Activated naive CD4-positive, alpha-beta T cell treated with anti-CD3 and anti-CD28 coated beads for 36 hours (primary cell): ENCODE measurements at places on chromosomes 5 and 9.

- DNase-seq, result no peak
Measured at GRCh38 chr5:147748590-147748989, 33.9 kb downstream of the JAKMIP2 start.

DNA sequence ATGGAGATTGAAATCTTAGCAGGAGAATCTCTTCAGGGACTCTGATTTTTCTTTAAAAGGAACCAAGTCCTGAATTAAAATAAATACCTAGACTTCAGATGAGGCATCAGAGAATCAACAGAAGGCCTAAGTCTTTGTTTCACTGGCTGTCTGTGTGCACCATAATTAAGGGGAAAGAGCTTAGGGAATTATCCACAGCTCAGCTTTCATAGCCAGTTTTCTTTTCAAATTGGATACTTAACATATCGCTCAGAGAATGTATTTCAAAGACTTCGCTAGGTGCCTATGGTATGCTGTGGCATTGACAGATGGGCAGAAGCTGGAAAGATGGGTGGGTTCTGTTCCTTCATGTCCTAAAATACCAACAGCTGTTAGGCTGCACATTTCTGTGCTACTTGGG is 325.8 kb downstream of the TMEM38B start:
- DNase-seq, result no peak

DNA sequence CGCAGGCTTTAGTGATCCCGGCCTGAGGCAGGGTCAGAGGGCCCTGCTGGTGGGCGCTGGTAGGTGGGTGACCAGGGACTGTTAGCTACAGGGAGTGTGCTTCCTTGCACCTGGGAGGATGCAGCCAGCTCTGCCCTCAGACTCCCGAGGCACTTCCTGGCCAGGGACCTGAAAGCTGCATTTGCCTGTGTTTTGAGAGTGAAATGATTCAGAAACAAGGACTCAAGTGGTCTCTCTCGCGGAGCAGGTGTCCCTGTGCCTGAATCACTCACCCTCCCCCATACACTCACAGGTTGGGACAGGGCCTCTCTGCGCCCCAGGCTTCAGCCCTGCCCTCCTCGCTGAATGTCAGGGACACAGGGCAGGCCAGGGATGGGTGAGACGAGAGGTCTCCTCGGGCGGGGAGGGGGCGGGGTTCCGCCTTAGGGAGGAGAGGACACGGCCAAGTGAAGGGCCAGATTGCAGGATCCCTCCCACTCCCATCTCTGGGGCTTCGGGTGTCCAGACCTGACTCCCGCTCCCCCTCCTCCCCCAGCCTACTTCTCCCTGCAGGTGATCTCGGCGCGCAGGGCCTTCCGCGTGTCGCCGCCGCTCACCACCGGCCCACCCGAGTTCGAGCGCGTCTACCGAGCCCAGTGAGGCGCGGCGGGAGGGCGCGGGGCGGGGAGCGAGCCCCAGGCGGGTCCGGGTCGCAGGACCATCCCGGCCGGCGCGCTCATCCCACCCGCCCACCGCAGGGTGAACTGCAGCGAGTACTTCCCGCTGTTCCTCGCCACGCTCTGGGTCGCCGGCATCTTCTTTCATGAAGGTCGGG is 1.5 kb downstream of the LTC4S start:
- no peak for DNase-seq

GRCh38 chr5:155919126-155919525 is 407.8 kb upstream of the SGCD start:
- no peak for DNase-seq

DNA sequence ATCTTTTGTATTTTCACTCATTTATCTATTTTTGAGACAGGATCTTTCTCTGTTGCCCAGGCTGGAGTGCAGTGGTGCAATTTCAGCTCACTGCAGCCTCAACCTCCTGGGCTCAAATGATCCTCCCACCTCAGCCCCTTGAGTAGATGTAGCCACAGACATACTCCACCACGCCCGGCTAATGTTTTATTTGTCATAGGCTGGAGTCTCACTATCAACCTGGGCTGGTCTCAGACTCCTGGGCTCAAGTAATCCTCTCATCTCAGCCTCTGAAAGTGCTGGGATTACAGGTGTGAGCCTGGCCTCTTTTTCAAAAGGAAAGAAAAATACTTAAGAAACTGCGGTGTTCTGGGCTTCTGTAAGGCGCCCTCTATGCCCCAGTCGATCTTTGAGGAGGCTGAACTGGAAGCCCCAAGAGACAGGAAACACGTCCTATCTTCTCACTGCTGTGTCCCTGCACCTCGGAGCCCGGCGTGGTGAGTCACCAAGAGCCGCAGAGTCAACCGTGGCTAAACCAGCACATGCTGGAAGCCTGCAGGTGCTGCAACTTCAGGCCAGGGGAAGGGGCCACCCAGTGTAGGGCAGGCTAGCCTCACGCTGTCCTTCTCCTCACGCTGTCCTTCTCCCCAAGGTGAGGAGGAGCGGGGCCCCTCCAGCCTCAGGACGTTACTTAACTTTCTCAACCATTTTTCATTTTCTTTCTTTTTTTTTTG is 15.2 kb upstream of the LHX3 start:
- DNase-seq, result no peak

- DNase-seq, result no peak
Measured at GRCh38 chr5:90133941-90134340, 275.6 kb downstream of the CETN3 start.

- no peak for DNase-seq
Measured at GRCh38 chr5:67404256-67405100, 207.9 kb upstream of the CD180 start.

DNA sequence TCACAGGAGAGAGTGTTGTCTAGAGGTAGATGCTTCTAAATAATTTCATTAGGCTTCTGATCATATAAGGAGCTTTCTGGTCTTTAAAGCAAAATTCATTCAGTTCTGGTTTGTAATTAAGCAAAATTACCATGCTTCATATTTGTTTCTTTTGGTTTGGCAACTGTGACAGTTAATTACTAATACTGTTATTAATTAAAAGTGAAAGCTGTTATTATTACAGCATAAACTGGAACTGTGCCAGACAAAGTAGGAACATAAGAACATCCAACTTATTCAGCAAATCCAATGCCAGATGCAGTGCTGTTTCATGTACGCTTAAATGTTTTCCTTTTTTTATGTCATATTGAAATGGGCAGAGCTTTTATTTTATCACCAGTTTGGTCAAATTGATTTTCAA is 70.4 kb upstream of the DAB2 start:
- DNase-seq, result no peak

DNA sequence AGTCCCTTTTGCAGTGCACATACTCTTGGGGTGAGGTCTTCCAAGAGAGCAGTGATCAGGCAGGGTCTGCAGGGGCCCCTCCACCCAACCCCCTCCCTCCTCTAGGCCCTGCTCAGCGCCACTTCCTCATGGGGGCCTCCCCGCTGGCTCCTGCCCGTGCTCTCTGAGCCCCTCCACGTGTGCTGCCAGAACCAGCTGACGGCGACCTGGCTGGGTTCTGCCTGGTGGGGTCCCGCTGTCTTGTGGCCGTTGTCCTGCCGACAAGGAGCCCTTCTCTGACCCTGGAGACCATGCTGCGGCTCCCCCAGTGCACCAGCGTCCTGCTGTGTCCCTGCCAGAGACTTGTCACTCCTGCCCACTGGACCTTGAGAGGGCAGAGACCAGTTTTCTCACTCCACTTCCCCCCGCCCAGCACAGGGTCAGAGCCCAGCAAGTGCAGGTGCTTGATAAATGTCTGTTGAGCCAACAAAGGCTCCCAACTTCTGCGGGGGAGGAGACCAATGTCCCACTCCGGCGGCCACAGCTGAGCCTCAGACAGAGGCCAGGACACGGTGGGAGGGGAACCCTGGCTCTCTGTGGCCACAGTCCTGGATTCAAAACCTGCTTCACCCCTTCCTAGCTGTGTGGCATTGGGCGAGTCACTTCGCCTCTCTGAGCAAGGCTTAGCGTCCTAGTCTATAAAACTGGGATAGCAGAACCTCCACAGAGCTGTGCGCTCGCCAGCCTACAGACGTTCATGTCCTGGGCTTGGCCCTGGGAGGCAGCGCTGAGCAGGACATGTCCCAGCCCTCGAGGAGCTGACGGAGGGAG is 24.8 kb downstream of the SARDH start:
- DNase-seq, result peak; percentile 4

GRCh38 chr5:111389390-111390082 is 122.8 kb downstream of the STARD4 start:
- peak; percentile 32 for DNase-seq

DNA sequence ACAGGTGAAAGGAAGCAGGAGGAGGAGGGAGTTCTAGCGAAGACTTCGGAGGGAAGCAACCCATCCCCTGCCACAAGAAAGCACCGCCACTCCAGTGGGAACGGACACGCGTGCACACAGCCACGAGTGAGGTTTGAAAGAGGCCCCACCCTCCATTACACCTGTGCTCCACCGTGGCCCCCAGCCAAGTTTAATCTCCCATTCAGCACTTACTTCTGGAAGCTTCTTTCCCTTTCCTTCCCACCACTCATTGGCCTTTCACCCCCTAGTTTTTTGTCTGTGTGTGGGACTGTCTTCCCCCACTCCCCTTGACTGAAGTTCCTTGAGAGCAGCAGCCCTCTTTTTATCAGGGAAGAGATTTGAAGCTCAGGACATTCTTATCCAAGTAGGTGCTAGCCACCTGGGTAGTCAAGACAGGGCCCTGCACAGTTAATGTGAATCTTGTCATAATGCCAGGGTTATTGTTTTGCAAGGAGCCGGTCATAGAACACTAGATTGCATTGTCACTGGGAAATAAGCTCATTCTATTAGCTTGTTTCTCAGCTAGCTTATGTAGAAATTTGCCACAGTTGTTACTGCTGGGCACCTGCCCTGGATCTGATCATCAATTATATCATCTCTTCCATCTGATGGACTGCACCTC is 256.0 kb downstream of the DOCK8 start:
- DNase-seq, result peak; percentile 26

DNA sequence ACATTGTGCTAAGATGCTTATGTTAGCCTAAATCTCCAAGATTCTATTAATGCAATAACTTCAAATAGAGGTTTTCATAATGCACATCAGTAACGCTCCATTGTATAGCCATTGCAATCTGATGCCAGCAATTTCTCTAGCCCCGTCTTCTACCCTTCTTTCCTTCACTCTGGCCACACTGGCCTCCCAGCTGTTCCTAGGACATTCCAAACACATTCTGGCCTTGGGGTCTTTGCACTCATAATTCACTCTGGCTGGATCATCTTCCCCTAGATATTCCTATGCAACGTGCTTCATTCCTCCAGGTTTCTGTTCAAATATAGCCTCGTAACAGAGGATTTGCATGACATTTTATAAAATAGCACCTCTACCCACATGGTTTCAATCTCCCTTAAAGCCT is 23.3 kb downstream of the FAM81B start:
- DNase-seq, result no peak

- no peak for DNase-seq
Measured at GRCh38 chr5:131774652-131775367, 22.0 kb downstream of the FNIP1 start.

DNA sequence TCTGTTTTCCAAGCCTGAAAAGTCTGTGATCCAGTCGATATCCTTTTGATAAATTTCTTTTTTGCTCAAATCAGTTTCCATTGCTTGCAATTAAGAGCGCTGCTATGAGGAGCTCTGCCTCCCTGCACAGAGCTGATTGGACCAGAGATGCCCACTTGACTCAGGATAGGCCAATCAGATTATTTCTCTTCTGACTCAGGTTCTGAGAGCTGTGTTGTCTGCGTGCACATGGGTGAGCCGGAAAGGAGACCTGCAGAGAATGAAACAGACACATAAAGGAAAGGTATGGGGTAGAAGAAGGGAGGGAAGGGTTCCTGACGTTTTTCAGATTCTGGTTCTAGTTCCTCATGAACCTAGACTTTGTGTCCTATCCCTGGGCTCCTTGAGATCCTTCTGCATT is 15.8 kb upstream of the FABP6 start:
- DNase-seq, result no peak

DNA sequence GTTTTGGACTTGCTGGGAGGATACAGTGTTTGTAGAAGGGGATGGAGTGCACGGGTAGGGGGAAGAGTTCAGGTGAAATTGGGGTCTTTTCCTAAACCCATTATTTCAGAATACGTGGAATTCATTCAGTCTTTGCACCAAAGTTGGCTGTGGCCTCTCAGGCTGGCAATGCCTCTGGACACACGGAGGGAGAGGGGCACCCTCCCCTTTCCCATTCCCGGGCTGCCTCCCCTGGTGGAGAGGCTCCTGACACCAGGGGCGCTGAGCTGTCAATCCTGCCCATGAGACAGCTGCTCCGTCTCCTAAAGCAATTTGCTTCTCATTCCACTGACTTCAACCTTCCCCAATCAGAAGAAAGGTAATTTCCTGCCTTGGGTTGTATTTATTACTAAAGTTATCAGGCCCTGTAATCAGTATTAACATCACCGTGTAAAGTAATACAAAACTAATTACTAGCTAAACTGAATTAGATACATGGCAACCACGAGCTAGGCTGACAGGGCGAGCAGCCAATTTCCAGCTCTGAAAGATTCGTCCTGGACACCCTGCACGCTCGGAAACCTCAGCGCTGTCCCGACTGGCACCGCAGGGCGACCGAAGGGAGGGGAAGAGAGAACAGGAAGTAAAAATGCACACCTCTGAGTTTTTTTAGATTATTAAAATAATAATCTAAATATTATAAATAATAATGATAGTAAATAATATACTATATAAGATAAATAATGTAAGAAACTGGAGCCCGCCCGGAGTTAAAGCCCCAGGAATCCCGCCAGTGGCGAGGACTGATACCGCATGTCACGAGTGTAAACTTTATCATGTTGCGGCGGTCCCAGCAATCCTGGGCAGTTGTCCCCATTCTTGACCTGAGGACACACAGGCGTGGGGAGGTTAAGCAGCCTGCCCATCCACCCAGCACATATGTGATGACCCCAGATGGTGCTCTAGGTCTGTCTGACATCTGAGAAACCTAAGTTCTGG is 6.9 kb upstream of the OLFM1 start:
- no peak for DNase-seq

DNA sequence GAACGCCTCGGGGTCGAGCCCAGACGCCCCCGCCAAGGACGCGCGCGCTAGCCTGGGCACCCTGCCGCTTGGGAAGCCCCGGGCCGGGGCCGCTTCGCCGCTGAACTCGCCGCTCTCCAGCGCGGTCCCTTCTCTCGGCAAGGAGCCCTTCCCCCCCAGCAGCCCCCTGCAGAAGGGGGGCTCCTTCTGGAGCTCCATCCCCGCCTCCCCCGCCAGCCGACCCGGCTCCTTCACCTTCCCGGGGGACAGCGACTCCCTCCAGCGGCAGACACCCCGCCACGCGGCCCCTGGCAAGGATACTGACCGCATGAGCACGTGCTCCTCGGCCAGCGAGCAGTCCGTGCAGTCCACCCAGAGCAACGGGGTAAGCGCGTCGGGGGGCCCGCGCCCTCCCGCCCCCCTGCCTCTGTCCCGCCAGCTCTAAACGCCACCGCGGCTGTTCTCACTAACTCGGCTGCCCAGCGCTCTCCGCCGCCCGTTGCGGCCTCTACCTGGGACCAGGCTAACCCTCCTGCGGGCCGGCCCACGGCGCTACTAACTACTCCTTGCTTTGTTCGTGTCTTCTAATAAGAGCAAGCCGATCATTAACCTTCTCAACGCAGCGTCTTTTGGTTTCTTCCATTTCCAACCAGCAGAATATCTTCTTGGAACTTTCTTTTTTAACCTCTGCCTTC is 93.6 kb upstream of the OTULINL start:
- DNase-seq, result no peak

- no peak for DNase-seq
Measured at GRCh38 chr9:35562895-35563780, 41.9 kb upstream of the TESK1 start.

GRCh38 chr5:79263-79662 is 12.7 kb upstream of the PLEKHG4B start:
- DNase-seq, result no peak
